NCI-H446 treated with DMSO at 0.1 percent for 48 hours (cell line): ENCODE measurements at places on chromosomes 1 and 21.

DNA sequence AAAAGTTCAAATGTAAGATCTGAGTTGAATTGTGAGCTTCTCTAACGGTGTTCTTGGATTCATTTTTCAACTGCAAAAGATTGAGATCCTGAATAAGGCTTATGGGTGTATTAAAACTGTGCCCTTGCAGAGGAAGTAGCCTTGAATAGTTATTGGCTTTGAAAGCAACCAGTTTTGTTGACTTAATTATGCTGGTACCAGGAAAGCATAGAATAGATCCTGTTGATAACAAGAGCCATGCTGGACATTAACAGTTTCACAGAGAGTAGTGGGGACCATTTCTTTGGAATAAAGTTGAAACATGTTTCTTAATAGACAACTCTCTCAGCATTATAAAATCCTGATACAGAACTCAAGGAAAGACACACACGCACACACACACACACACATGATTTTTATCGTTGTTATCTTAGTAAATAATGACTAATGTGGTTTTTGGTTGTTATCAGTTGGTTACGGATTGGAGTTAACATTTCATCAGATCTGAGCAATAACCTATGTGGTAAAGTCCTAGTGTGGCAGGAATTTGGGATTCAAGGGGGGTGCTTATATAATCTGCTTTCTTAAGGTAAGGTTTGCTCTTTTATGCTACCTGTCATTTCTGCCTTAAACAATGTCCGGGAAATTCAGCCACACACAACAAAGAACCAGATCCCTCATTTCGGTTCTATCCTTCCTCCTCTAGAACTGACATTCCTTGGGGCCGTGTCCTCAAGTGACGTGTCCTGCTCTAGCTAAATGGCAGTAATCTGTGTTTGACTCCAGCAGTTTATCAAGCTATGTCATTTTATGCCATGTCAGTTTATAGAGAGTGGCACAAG, 330.9 kb downstream of the CHRM3 start:
- no peak for DNase-seq

DNA sequence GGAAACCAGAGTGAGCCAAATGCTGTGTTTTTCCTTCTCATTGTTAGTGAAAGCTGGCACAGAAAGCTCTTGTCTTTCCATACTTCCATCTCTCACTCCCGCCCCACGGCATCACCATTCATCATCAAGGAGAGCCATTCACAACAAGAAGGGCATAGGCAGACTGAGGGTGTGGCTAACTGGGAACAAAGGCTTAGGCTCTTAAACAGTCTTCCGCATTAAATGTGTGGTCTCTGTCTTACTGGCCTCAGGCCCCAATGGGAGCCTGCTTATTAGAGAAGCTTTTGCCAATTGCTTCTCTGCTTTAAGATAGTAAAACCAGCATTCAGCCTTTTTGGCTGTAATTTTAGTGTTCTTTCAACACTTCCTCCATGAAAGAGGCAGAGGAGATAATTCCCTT, 51.4 kb downstream of the TNFSF18 start:
- no peak for DNase-seq

- DNase-seq = no peak
Observed at GRCh38 chr1:92764116-92764515, 20.8 kb downstream of the EVI5 start.

DNA sequence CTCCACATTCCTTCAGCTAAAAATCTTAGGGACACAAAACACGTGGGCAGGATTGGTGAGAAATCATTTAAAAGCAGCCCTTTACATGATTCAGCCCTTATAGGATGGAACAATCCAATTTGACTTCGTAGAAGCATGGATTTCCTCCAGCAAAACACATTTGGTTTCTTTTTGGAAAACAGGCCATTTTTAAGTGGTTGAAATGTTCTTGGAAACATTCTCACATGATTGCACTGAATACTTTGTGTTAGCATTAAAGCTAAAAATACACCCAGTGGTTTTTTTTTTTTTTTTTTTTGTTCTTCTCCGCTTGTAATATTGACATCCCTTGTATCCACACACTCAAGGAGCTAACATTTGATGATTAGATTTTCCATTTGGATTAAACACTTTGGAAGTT, 42.1 kb upstream of the ABCG1 start:
- no peak for DNase-seq
